CD4-positive, alpha-beta T cell treated with Interleukin-4 for 1 hour (primary cell): ENCODE measurements at places on chromosomes 6 and 20.

- no peak for DNase-seq
These were observed 3.3 kb downstream of the HEY2 start for GRCh38 chr6:125752773-125753172.

- DNase-seq = no peak
These were observed 32.2 kb upstream of the MYB start for GRCh38 chr6:135148889-135149288.

DNA sequence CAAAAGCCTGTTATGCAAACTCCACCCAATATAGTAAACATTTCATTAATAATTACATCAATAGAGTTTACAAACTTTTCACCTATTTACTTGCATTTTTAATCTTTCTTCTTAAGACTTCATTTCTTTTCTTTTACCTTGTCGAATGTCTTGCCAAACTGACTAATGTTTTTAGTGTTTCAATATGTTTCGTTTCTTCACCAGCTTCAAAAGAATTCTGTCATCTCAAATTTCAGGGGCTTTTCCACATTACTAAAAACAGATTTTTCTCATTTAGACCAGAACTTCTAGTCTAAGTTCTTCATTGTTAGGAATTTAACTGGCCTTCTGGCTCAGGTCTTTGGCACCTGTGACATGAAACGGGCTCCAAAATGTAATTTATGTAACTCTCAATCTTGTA, 196.5 kb downstream of the ARHGAP18 start:
- no peak for DNase-seq

GRCh38 chr6:150560004-150560883, 39.4 kb upstream of the PLEKHG1 start:
- no peak for DNase-seq

DNA sequence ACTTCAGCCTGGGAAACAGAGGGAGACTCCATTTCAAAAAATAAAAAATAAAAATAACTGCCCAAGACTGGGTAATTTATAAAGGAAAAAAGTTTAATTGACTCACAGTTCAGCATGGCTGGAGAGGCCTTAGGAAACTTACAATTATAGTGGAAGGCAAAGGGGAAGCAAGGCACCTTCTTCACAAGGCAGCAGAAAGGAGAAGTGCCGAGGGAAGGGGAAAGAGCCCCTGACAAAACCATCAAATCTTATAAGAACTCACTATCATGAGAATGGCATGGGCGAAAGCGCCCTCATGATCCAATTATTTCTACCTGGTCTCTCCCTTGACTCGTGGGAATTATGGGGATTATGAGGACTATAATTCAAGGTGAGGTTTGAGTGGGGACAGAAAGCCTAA, 95.5 kb upstream of the LGSN start:
- no peak for DNase-seq

- no peak for DNase-seq
These were observed 118.4 kb downstream of the JPH2 start for GRCh38 chr20:44068316-44069201.

- no peak for DNase-seq
These were observed 5.7 kb upstream of the PLN start for GRCh38 chr6:118542184-118542952.

DNA sequence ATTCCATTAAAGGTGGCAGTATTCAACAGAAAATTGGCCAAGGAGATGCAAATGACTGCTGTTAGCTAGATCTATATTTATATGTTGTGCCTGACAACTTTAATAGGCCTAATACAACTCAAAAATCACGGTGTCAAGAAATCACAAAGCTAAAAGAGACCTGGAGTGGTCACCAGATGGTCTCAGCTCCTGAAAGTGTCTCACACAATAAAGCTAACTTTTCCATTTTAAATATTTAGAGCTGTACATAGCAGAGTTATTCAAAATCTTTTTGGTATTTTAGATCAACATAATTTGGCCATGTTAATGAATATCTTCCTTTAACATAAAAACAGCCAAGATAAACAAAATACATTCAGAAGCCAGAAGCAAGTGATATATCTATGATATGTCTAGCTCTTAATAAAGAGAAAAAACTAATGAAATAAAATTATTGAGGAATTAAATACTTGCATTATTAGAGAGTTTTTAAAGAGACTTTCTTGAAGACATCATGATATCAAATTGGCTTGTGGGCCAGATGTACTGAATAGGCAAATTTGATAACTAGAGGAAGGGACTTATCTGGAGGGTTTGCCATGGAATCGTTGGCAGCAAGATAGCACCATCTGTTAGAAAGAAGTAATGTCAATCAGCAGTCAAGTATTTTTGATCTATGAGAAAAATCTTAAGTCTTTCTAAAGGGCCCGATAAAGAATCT, 84.9 kb upstream of the SCAF8 start:
- no peak for DNase-seq

GRCh38 chr6:78523622-78524021, 343.7 kb upstream of the IRAK1BP1 start:
- DNase-seq = no peak

GRCh38 chr6:2554651-2555260, 196.0 kb downstream of the MYLK4 start:
- DNase-seq = no peak

DNA sequence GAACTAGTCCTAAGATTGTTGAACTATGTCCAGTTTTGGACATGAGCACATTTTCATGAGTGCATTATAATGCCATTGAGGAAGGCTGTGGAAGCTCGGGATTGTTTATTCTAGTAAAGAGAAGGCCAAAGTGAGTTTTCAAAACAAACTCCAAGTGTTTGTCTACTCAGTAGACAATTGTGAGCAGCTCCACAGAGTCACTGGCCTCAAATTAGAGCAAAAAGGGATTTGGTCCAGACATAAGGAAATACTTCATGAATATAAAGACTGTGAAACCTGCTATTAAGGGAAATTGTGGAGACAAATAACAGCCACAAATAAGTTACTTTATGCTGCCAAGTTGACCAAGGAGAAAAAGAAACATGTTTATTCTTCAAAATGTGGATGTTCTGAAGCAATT, 42.6 kb upstream of the PREP start:
- DNase-seq = no peak

DNA sequence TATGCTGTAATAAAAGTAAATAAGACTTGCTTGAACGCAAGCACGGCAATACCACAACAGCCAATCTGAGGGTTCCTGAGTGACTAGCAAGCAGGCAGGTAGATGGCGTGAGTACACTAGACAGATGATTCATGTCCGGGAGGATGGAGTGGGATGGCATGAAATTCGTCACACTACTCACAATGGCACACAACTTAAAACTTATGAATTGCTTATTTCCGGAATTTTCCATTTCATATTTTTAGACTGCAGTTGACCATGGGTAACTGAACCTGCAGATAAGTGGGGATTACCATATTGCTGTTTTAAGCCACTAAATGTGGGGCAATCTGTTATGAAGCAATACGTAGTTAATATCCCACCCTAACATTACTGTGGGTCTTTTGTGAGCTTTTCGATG, 93.6 kb upstream of the NFATC2 start:
- DNase-seq = no peak

DNA sequence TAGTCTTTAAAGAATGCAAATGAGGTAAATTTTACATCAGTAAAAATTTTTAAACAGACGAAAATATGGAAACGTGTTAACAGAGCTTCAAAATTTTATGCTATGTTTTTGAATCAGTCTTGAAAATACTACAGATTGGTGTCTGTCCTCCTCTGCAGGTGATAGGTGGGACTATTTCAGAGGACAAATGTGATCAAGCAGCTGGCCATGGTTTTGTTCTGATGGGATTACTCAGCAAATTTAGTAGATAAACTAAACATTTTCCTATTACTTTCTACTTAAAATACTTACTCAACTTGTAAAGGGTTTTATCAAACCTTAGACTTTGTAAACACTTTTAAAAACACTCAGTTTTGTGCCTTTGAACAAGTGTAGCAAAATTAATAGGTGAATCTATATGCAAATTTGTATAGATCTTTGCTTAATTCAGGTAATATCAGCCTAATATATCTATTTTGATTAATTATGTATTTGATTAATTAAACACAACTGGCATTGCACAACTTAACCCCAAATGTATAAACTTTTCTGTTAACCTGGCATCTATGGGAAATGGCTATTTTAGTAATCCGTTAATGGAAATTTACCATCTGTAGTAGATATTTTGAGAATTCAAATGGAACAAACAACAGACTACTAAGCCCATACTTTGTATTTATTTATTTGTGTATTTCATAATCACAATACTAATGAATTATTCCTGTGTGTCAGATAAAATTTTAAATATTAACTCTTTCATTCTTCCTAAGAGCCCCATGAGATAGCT, 22.5 kb downstream of the ADGRB3 start:
- DNase-seq = no peak

GRCh38 chr6:108904741-108905140, 56.5 kb downstream of the ARMC2 start:
- DNase-seq = peak; percentile 21

GRCh38 chr6:160348223-160349019, at the start of gene SLC22A3:
Gene SLC22A3, plus strand, starts transcription at chr6:160348378. Its CDS starts 42 bp downstream, at chr6:160348420.
- DNase-seq = no peak

- DNase-seq = no peak
These were observed 433.9 kb upstream of the MAP3K7 start for GRCh38 chr6:91020744-91021143.

DNA sequence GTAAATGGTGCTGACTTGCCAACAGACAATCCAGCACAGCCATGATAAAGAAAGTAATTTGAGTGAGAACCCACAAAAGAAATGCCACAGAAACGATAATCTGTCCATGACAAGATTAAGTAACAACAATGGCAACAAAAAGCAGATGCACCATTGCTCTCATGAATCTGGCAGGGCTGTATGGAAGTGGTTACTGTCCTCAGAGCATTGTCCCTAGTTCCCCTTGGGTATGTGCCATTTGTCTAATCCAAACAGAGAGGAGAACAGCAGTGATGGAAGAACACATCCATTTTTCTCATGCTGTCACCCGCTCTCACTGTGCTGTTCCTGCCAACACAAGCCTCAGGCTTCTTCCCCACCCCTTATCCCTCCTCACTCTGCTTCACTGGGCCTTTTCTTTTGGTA, 65.8 kb downstream of the REV3L start:
- DNase-seq = no peak

DNA sequence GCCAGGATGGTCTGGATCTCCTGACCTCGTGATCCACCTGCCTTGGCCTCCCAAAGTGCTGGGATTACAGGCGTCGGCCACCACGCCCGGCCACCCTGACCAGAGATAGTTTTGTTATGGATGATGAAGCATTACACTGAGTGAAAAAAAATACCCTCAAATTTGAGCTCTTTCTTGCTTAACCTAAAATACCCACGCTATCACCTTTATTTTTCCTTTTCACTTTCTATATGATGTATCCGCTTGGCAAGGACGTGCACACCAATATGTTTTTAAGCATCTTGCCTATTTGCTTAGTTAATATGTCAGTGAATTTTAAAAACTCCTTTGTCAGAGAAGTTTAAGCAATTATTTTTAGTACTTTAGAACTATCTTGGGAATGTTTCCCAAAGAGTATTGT, 150.4 kb downstream of the INSM1 start:
- DNase-seq = no peak

DNA sequence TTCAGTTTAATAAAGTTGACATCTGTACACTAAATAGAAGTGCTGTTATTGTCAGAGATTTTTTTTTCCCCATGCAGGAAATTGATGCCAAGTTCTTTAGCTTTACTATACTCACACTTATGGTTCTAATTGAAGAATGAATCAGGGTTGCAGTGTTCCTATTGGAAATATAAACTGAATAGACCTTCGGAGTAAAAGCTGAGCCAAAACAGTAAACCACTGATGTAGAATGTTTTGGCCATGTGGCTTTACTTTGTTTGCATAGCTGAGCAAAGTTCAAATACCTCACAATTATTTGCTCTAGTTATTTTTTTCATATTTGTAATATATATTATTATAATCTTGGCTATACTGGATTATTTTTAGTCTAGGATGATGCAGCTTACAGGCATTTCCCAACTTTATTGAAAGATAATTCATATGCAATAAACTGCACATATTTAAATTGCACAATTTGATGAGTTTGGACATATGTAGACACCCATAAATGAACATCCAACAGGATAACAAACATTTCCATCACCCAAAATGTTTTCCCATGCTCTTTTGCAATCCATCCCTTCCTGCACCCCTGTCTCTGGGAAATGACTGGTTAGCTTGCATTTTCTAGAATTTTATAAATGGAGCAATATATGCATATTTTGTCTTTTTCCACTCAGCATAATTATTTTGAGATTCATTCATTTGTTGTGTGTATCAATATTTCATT, 105.8 kb upstream of the NOX3 start:
- no peak for DNase-seq

- DNase-seq = no peak
These were observed 2.6 kb upstream of the GID8 start for GRCh38 chr20:62935204-62935967.

- no peak for DNase-seq
These were observed 32.9 kb downstream of the TAF4 start for GRCh38 chr20:62032609-62033368.

- DNase-seq = no peak
These were observed 372.1 kb upstream of the CNR1 start for GRCh38 chr6:88538130-88538706.

DNA sequence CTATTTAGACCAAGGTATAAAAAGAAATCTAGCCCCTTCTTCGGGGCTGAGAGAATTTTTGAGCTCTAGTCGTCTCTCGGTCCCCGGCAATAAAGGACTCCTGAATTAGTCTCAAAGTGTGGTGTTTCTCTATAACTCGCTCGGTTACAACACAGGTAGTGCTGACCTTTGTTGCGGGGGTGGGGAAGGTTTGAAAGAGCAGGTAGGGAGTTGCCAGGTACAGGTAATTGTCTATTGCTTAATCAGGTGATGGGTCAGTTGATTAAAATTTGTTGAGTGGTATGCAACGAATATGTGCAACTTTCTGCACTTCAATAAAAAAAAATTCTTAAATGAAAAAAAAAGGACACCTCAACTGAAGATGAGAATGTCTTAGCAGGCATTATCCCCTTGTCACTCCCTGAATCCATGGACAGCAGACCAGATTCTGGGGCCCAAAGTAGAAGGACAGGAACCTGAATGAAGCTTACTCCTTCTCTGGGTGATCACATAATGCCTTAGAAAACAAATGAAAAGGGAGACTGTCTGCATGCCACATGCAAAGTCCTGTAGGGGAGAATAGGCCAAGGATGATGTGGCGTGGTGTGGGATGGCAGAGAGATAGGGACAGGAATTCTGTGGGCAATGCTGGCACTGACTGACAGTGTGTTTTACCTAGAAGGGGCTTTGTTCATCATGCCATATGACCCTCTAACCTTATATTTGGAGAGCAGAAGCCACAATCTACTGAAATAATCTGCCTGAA, 157.6 kb upstream of the OLIG3 start:
- DNase-seq = no peak

- DNase-seq = no peak
These were observed 136.8 kb upstream of the BTBD3 start for GRCh38 chr20:11780765-11781369.

- no peak for DNase-seq
These were observed 14.7 kb downstream of the RAD21L1 start for GRCh38 chr20:1240549-1240948.

DNA sequence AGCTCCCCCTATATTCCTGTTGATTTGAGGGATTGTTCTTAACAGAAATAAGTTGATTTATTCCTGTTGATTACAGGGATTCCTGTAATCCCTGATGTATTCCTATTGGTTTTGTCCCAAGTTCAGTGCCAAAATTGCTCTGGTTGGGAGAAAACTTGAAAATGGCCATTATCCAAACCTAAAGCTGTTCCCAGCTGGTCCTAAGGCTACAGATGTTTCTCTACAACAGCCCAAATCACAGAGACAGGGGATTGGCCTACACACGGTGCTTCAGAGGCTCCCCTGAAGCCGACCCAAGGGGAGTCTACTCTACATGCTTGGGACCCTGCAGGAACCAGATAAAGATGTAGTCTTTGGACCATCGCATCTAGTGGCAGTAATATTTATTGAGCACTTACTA, 99.0 kb upstream of the AKAP12 start:
- no peak for DNase-seq
